ENCODE measurements at places on chromosomes 5 and 9.

DNA sequence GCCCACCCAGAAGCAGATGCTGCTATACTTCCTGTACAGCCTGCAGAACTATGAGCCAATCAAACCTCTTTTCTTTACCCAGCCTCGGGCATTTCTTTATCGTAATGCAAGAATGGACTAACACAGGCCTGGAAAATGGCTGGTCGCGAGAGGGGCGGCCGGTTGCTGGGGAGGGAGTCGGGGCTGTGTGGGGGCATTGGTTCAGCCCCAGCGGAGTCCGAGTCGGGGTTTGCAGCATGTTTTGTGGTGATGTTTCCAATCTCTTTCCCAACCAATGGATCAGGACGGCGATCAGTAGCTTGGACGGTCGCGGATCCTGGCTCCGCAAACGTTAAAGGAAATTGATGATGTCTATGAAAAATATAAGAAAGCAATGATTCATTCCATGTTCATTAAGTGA lies 18.7 kb upstream of the IL31RA start:
- no peak for DNase-seq

DNA sequence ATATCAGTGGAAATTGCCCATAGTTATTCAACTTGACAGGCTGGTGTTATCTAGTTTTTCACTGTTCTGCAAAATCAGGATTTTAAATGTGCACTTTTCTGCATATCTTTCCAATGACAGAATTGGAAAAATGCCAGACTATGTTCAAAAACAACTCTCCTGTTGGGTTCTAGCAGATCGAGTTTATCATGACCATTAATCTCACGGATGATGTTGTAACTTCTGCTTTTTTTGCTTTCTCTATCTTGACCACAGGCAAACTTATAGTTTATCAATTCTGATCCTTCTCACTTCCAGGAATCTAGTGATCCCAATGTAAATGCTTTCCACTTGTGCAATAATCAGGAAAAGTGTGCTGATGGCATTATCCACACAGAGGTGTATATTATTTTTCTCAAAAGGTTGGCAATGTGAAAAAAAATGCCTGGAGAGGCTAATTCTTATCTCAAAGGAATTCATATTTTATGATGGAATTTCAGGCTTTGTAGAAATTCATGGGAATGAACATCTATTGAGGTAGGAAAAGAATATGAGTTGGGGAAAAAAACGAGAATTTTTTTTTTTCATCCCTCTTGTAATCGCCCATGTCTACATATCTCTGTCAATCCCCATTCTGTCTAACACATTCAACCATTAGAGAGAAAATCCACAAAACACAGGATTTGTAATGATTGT lies 73.6 kb upstream of the DAB2 start:
- DNase-seq, result peak; percentile 52

DNA sequence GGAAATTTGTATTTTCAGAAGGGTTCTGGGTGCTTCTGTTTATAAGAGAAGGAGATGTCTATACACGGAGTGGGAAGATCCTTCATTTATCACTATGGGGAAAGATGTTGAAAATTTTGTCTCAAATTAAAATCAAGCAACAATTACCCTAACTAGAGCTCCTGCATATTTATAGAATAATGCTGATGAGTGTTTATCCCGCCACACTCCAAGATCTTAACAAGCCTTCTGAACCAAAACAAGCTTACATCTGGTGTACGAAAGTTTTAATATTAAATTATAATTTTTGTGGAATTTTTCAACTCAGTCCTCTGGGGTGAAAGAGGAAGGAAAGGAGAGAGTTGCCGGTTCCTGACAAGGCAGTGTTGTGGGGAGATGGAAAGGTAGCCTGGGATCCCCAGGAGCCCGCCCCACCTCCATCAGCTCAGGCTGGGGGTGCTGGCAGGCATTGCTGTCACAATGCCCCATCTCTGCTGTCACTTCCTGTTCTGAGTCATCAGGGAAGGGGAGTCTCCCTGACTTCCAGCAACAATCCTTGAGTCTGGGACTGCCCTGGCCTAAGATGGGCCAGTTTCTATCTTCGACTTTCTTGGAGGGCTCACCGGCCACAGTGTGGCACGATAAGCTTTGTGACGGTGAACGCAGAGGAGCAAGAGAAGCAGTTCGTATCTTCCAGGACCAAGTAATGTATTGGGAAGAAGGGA lies 64.5 kb downstream of the ERAP1 start:
- DNase-seq, result peak; percentile 19

DNA sequence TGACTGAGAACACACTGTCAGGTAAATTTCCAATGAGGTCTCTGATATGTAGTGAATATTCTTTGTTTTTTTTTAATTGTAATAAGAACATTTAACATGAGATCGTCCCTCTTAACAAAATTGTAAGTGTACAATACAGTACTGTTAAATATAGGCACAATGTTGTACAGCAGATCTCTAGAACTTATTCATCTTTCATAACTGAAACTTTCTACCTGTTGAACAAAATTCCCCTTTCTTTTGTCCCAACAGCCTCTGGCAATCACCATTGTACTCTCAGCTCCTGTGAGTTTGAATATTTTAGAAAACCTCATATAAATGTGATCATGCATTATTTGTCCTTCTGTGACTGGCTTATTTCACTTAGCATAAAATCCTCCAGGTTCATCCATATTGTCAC lies 10.6 kb upstream of the PRLR start:
- no peak for DNase-seq

DNA sequence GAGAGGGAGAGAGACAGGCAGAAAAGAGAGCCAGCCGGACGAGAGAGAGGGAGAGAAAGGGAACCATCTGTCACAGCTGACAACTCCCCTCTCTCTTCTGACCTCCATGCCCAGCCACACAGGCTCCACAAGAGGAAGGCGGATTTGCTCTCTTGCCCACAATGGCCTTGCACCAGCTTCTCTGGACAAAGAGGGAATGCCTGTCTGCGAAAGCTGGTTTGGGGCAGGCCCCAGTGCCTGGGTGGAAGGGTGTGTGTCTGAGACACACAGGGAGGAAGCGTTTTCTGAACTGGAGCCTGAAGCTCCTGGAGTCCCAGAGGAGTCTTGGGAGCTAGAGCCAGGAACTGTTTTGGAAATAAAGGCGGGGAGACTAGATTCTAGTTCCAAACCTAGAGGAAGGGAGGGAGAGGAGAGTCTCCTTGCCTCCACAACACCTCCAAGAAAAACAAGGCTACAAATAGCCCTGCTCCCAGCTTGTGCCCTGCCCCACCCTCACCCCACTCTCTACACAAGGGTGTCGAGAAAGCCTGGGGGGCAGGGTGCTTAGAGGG lies 12.5 kb downstream of the C1QTNF2 start:
- no peak for DNase-seq

DNA sequence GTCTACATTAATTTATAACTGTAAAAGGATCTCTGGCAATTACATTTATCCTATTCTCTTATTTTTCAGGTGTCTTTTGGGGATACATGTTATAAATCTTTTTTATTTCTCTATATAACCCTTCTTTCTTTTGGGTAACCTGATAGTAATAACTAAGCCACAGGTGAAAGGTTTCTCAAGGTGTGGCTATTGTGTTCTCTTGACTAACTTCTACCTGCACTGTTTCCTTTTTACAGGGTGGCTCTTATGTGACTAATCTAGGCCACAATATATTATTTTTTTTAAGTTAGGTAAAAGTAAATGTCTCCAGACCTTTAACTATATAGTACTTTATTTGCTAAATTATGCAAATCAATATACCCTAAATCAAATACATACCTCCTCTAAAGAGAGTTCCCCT lies 193.2 kb downstream of the EFNA5 start:
- no peak for DNase-seq

- DNase-seq, result no peak
Observed at GRCh38 chr5:19555436-19555835, 432.6 kb downstream of the CDH18 start.

DNA sequence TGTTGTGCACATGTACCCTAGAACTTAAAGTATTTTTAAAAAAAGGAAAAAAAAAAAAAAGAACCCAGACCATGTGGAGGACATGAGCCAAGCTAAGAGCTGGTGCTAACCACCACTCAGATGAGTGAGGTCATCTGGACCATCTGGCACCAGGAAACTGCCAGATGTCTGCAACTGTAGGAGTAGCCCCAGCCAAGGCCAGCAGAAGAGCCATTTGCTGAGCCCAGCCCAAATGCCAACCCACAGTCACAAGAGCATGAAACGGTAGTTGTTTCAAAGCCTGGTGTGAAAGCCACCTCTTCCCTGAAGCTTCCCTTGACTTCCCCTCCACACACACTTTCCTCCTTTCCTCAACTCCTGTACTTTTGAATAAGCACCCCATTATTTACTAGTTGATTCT lies 69.2 kb upstream of the FCN1 start:
- no peak for DNase-seq

DNA sequence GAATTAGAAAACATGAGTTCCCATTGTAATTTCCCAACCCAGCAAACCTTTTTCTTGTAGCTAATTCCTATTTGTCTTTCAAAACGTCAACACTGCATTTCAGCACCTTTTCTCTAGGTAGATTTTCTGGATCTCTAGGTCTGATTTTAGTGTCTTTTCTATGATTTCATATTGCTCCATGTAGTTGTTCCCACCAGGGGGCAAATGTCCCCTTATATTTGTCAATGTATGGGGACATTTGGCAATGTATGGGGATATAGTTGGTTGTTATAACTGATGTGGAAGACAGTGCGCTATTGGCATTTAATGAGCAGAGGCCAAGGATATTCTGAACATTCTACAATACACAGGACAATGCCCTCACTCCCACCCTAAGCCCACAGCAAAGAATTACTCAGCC lies 273.9 kb upstream of the ADRA1B start:
- DNase-seq, result no peak

- no peak for DNase-seq
Observed at GRCh38 chr5:13188371-13188770, 756.1 kb downstream of the DNAH5 start.

DNA sequence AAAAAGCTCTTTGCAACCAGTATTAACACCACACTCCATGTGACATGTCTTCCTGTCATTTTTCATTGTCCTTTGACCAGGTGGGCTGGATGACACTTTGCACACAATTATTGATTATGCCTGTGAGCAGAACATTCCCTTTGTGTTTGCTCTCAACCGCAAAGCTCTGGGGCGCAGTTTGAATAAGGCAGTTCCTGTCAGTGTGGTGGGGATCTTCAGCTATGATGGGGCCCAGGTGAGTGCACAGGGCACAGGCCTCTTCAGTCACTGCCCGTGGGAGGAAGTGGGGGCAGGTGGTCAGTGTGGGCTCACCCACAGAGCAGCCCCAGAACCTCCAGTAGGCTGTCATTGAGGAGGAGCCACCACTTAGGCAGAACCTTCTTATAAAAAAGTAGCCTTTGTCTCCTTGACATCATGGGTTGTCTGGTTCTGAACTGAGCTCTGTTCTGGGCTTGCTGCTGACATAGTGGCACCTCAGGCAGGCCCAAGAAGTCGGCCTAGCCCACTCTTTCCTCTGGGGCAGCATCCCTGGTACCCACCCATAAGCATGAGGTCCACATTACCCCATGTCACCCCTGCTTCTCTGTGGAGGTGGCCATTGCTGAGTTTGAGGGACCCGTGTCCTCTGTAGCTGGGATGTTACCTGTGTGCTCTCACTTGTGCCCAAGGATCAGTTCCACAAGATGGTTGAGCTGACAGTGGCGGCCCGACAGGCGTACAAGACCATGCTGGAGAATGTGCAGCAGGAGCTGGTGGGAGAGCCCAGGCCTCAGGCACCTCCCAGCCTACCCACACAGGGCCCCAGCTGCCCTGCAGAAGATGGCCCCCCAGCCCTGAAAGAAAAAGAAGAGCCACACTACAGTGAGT lies 39.3 kb downstream of the SECISBP2 start:
- DNase-seq, result no peak

DNA sequence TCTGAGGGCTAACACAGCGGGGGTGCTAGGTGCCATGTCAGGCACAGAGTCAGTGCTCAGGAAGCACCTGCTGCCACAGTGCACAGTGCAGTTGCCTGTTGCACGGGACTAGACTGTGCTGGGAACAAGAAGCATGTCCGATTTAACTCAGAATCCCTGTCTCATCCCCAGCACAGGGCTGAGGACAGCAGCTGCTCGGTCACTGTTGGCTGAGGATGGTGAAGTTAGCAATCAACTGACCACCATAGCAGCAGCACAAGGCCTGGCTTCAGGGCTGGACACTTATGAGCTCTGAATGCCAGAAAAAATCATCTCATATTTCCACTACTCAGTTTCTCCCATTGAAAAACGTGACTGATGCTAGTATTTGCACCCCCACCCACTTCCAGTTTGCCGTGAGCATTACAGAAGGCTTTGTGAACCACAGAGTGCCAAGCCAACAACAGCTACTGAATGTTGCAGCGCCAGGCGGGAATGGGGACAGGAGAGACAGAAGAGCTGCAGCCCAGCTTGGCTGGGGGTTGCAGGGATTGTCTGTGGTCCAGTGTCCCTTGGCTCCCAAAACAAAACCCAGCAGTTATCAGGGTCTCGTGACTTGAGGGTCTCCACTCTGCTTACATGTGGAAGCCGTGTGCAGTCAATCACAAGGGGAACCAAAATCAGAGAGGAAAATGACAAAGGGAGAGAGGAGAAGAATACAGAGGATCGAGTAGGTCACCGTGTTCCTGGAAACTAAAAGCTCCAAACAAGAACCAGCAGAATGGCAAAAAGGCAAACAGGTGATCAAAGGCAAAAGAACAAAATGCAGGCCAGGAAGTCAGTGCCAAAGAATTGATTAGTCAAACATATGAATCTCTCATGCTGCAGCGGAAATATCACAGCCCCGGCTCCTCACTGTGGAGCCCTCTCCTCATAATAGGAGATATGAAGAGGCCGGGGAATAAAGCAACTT lies 155.6 kb downstream of the CRB2 start:
- no peak for DNase-seq

- peak; percentile 41 for DNase-seq
Observed at GRCh38 chr9:137665697-137666512, 47.1 kb downstream of the EHMT1 start.

GRCh38 chr9:129946246-129946995 lies 96.6 kb downstream of the FNBP1 start:
- DNase-seq, result no peak

DNA sequence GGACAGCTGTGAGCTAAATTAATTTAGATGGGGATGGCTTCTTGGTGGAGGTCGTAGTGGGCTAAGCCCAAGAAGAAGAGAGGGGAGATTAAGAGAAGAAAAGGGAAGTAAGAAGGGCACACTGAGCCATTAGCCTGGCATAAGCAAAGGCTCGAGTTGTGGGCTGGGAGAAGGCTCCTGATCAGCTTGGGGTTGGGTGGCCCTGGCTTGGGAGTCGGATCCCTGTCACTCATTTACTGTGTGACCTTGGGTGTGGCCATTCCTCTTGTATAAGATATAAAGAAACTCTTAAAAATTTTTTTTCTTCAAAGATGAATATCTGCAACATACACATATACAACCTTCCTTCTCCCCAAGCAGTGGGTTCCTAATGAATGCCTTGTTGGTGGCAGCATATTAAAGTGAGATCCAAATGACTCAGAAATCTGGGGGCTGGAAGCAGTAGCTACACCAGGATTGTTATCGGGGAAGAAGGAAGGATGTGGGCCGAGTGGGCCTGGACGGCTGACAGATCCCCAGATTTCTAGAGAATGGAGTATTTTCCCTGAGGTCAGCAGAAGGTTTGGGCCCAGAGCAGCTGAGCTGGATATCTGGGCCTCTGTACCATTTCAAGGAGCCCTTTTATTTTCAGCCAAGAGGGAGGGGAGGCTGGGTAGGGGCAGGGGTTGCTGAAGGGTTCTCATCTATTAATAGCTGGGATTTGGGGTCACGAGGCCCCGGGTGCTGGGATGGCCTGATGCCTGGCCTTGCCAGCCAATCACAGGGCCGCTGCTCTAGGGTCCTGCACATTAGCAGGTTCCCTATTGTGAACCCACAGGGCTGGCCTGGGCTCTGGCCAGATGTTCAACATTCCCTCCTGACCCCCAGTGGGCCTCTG lies 52.1 kb downstream of the PPARGC1B start:
- no peak for DNase-seq

- DNase-seq, result no peak
Observed at GRCh38 chr5:173535976-173536639, 80.3 kb downstream of the BOD1 start.

GRCh38 chr9:69173891-69174615 lies at the start of gene TJP2:
TSS of gene TJP2 (plus strand) at chr9:69174277. CDS start at chr9:69174373, 96 bp downstream.
- peak; percentile 75 for DNase-seq
